Upper lobe of left lung (tissue), 6 donors: ENCODE measurements at places on chromosomes 2 and 18. TPM values are rescaled to one million over a fixed set of nuclear protein-coding genes. Genes with fewer than 3 reads are reported as not detected.

Gene MTX2
- 20.4 TPM for total RNA-seq

Gene NEU2
- total RNA-seq: not detected

Gene IL36A
- not detected for total RNA-seq

Gene BMP10
- total RNA-seq: not detected

Gene CNTNAP5
- not detected for total RNA-seq

Gene GPR55
- total RNA-seq: not detected

Gene ANKRD30BL
- not detected for total RNA-seq

Gene ARMC9
- 65.0 TPM for total RNA-seq

Gene EVX2
- total RNA-seq: not detected

Gene APOB
- under 0.01 TPM for total RNA-seq

Gene LIPG
- 12.2 TPM for total RNA-seq

Gene LRATD1
- 5.8 TPM for total RNA-seq

Gene DSC2
- 15.6 TPM for total RNA-seq

Gene GLI2
- total RNA-seq: 0.61 TPM

Gene IFT172
- 80.6 TPM for total RNA-seq

Gene STARD6
- not detected for total RNA-seq

Gene HOXD13
- not detected for total RNA-seq

Gene COLEC11
- total RNA-seq: 0.89 TPM

Gene SLC11A1
- 241 TPM for total RNA-seq

Gene CD207
- not detected for total RNA-seq
